CD4-positive, alpha-beta T cell treated with Interleukin-15 for 4 hours (primary cell): ENCODE measurements at places on chromosomes 1 and 21.

- no peak for DNase-seq
These were observed 92.3 kb downstream of the PRDM16 start for GRCh38 chr1:3161176-3161840.

- DNase-seq = no peak
These were observed 20.0 kb upstream of the PIGV start for GRCh38 chr1:26767714-26768113.

GRCh38 chr1:201895913-201896807 lies 7.5 kb downstream of the SHISA4 start:
- DNase-seq = peak; percentile 77

GRCh38 chr1:232599178-232600041 lies 30.5 kb downstream of the SIPA1L2 start:
- no peak for DNase-seq

- DNase-seq = peak; percentile 81
These were observed 94.4 kb upstream of the KRTAP19-8 start for GRCh38 chr21:31132574-31133242.

- no peak for DNase-seq
These were observed 214.6 kb upstream of the NCAM2 start for GRCh38 chr21:20783611-20784010.

DNA sequence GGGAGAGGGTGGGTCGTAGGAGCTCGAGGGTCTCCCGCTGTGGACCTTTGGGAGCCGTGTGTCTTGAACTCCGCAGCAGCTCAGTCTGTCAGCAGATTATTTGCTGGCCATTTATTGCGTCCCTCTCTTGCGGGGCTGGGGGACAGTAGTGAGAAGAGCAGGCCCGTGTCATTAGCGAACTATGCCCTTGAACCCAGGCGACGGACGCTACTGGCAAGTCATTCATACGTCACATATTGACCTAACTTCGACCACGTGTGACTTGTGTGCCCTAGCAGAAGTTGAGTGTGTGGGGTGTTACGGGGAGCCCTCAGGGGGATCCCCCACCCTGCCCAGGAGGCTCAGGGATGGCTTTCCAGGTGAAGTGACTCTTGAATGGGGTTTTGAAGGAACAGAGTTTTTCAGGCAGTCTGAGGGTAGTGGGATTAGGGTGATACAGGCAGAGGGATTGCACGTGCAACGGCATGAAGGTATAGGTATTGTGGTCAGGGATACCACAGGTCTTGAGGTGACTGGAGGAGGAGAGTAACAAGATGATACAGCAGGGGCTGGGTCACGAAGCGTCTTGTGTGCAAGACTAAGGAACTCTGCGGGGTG lies 13.0 kb downstream of the RCC1 start:
- no peak for DNase-seq

GRCh38 chr1:174469687-174470086 lies 21.9 kb downstream of the GPR52 start:
- DNase-seq = no peak

DNA sequence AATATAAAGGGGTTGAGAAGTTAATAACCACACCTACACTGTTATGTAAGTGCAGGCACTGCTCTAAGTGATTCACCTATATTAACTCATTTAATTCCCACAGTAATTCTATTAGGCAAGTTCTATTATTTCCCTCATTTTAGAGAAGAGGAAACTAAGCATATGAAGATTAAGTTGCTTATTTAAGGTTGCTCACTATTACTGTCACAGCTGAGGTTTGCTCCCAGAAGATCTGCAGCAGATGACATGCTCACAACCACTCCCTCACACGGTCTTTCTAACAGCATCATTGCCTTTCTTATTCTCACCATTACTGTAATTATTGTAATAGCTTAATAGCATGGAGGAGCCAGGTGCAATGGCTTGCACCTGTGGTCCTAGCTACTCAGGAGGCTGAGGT lies 196.4 kb upstream of the GREM2 start:
- no peak for DNase-seq

DNA sequence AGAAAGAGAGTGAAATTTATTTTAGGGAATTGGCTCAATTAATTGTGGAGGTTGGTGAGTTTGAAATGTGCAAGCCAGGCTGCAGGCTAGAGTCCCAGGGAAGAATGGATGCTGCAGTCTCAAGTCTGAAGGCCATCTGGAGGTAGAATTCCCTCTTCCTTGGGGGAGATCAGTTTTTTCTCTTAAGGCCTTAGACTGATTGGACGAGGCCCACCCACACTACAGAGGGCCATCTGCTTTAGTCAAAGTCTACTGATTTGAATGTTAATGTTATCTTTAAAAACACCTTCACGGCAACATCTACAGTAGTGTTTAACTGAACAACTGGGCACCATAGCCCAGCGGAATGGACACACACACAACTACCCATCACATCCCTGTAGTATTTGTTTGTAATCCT lies 245.9 kb upstream of the IRF2BP2 start:
- DNase-seq = no peak

DNA sequence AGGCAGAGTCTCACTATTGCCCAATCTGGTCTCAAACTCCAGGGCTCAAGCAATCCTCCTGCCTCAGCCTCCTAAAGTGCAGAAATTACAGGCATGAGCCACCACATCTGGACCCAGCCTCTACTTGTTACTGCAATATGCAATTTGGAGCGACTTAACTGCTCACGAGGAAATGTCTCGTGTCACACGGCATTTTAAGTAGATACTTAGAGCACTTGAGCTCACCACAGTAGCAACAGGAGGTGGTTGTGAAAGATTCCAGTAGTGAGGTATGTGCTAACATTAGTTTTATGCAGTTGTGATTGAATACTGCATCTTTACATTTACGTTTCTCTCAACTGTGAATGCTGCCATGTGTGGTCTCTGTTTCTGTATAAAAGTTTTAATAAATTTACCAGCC lies 5.8 kb upstream of the NDUFV3 start:
- DNase-seq = no peak

- no peak for DNase-seq
These were observed 118.5 kb downstream of the ZMYM4 start for GRCh38 chr1:35386959-35387358.

DNA sequence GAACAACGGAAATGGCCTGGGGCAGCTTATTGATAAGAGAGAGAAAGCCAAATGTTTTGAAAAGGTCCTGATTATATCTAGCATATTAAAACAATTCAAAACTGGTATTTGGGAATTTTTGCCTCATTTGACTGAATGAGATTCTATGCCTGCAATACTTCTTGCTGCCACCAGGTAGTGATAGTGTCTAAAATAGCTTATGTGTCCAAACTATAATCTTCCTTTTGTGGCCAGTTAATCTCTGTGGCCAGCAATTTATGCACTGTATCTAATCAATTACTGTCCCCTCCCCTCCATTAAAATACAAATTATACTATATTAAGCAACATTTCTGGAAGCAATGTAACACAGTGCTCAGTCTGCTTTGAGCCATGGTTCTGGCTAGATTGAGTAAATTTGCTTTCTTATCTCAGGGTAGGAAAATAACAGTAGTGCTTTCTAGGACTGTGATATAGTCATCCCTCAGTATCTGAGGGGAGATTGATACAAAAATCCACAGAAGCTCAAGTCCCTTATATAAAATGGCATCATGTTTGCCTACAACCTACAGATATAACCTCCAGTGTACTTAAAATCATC lies 91.8 kb downstream of the FOXD2 start:
- DNase-seq = no peak

DNA sequence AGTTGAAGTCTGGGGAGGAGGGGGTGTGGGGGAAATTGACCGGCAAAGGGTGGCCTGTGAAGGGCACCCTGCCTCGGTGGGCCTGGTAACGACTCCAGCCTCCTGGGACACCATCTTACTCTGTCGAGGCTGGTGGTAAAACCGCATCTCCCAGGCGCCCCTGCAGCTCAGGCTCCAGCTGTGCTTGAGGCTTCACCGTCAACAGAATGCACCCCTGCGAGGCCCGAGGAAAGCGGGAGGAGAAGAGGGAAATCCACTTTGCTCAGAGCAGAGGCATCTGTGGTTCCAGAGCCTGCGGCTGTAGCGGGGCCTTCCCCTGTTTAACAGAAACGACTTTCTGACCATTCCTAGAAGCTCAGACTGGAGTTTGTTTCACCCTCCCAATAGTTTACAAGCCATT lies 165.6 kb downstream of the NPHP4 start:
- no peak for DNase-seq

DNA sequence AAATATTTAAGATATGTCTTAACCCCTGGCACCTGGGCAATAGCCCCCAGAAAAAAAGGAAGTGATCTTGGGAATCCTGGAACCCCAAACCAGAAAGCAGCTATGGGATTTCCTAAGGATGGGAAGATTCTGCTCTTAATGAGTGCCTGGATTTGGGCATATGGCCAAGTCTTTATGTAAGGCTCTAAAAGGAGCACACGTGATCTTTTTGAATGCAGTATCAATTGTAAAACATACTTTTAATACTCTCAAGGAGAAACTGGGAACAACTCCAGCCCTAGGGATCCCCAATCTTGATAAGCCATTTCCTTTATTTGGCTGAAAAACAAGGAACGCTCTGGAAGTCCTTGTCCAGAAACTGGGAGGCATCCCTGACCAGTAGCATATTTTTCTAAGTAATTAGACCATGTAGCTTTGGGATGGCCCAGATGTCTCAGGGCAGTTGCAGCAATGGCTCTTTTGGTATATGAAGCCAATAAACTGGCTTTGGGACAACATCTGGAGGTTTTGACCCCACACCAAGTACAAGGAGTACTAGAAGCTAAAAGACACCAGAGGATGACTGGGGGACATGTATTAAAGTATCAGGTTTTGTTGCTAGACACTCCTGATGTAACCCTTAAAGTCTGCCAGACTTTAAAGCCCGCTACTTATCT lies 80.9 kb upstream of the KIAA0040 start:
- no peak for DNase-seq

- DNase-seq = no peak
These were observed 213.5 kb upstream of the PTGFR start for GRCh38 chr1:78277253-78277652.

DNA sequence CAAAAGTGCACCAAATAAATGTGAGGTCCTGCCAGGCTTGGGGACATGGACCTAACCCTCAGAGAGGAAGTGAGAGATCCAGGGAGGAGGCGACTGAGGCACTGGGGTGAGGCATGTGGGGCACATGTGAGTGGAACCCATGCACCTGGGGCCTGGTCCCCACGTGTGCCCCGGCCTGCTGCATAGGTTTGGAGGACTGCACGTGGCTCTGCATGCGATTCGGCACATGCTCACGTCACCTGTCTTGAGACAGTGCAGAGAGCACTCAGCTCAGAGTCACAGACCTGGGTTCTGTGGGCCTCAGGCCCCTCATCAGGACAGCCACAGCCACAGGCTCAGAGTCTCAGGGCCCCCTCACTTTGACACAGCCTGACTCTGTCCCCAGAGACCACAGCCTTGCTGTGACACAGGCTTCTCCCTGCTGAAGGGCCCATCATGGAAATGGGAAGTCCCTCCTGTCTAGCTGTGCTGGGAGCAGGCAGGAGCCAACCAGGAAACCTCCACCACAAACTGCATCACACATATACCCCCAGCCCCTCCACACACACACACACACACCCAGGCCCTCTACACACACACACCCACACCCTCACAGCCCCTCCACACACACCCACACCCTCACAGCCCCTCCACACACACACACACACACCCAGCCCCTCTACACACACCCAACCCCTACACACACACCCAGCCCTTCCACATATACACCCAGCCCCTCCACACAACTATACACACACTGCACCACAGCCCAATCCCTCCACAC lies 48.2 kb downstream of the SLC9A1 start:
- no peak for DNase-seq

- no peak for DNase-seq
These were observed 53.1 kb upstream of the CD55 start for GRCh38 chr1:207268337-207268736.

- no peak for DNase-seq
These were observed 49.3 kb upstream of the JUN start for GRCh38 chr1:58833166-58833565.

GRCh38 chr1:154943649-154944400 lies 7.3 kb upstream of the PMVK start:
- peak; percentile 23 for DNase-seq

GRCh38 chr1:109845658-109846057 lies 65.0 kb upstream of the CSF1 start:
- no peak for DNase-seq

- no peak for DNase-seq
These were observed 101.6 kb upstream of the PALMD start for GRCh38 chr1:99544328-99544727.

DNA sequence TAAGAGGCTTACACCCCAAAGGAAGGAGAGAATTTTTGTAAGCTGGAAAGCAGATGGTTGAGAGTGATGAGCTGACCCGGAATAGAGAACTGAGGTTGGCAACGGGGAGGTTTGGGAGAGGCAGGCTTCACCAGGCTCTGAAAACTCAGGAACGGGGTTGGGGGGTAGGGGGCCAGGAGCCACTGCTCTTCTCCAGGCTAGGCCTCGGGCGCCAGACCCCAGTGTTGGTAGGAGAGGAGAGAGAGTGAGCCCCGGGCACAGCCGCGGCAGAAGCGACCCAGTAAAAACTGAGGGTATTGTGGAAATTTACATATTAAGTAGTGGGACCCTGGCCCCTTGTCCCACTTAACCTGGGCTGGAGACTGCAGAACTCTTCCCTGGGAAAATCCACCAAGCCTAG lies 45.7 kb downstream of the GPR161 start:
- no peak for DNase-seq

GRCh38 chr1:81717230-81717629 lies 83.5 kb upstream of the ADGRL2 start:
- no peak for DNase-seq

DNA sequence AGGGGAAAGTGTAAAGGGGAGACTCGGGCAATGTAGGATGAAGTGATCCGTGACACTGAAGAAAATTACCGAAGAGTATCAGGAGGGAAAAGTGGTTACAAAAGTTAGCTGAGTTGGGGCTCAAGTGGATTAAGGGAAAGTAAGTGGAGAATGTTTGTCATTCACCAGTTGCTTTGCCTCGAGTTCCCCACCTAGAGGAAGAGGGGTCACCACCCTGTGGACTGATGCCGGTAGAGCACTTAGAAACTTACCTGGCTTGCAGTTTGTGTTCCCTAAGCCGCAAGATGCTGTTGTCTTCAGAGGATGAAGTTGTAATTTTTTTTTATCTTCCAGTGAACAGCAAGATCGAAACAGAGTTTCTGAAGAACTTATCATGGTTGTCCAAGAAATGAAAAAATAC lies 1.0 kb downstream of the PER3 start:
- DNase-seq = no peak

DNA sequence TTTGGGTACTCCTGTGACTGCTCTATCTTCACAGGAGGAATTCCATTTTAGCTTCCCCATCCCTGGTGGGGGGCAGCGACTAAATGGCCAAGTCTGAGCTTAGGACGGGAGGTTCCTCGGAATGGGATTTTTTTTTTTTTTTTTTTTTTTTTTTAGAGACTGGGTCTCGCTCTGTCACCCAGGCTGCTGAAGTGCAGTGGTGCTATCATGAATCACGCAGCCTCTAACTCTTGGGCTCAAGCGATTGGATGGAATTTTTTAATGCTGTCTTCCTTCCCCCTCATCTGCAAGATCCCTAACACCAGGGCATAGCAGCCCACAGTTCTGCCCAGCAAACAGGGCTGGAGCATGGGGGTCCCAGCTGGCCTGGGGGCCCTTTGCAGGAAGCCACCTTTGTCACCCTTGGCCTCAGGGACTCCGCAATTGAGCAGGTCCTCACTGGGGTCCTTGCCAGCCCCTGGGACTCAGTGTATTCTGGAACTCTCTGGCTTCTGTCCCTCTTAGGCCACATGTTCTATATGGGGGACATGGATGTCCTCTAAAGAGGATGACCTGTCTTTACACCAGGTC lies 13.1 kb upstream of the EDN2 start:
- no peak for DNase-seq
